Temporal lobe (tissue), 4 donors: ENCODE measurements at places on chromosomes 1 and 21. TPM values are rescaled to one million over a fixed set of nuclear protein-coding genes. Genes with fewer than 3 reads are reported as not detected.

The MANEAL gene
- total RNA-seq, result 26.8 TPM

The LCE3E gene
- total RNA-seq, result not detected

The KPRP gene
- total RNA-seq, result not detected

The RNF223 gene
- total RNA-seq, result not detected

The GPR153 gene
- 18.4 TPM for total RNA-seq

The TMOD4 gene
- total RNA-seq, result not detected
